ENCODE measurements at places on chromosomes 6 and 20. TPM values are rescaled to one million over a fixed set of nuclear protein-coding genes. Genes with fewer than 3 reads are reported as not detected.

- H3K27ac ChIP-seq, result no peak overlapping the region
- no peak overlapping the region for H3K4me3 ChIP-seq
- no peaks in the 10 kb centered on the region for H3K27me3 ChIP-seq
- H3K4me1 ChIP-seq, result peaks cover 5% of the 10 kb centered on the region
Measured at GRCh38 chr20:35191419-35192117, 19.7 kb downstream of the PROCR start.

Gene LRRC73
- total RNA-seq, result 0.08 TPM

Gene SNRPB
- total RNA-seq, result 784 TPM

GRCh38 chr6:159826968-159827647, 27.0 kb downstream of the PNLDC1 start:
- H3K27ac ChIP-seq, result no peak overlapping the region
- H3K4me3 ChIP-seq, result no peak overlapping the region
- DNase-seq, result no peak
- no peaks in the 10 kb centered on the region for H3K27me3 ChIP-seq
- peaks cover 18% of the 10 kb centered on the region for H3K4me1 ChIP-seq

DNA sequence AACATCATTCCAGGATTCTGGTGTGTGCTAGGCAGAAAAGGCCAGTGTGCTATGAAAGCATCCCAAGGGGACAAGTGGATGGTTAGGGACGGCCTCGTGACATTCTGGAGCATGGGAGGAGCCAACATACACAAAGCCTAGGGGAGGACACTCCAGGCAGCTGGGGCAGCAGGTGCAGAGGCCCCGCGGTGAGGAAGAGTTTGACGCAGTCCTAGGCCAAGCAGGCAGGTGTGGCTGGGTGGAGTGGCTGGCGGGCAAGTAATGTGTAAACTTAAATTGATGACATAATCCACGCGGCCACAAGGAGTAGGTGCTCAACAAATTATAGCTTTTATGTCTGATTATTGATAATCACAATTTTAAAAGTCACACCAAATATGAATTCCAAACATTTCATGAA, 93.6 kb downstream of the TMEM242 start:
- peaks cover 5% of the 10 kb centered on the region for H3K27me3 ChIP-seq
- no peaks in the 10 kb centered on the region for H3K36me3 ChIP-seq
- H3K27ac ChIP-seq, result no peak overlapping the region
- 0 out of 2 replicates have a peak, but pooled peaks cover 3% of the 10 kb centered on the region for H3K4me1 ChIP-seq
- no peak overlapping the region for H3K4me3 ChIP-seq

Gene MMP24
- 24.5 TPM for total RNA-seq

Gene AVP
- total RNA-seq, result not detected

DNA sequence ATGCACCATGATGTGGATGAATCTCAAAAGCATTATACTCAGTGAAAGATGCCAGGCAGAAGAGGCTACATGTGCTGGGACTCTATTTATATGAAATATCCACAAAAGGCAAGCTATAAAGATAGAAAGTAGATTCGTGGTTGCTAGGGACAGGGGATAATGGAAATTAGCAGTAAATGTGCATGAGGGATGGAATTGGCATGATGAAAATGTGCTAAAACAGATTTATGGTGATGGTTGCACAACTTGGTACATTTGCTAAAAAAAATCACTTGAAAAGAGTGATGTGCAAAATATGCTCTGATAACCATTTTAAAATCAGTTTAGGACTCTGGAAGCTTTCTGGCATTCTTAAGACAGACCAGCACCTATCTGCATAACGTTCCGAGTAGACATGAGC, 61.6 kb downstream of the ALDH8A1 start:
- DNase-seq, result no peak
- H3K4me1 ChIP-seq, result no peaks in the 10 kb centered on the region
- no peak overlapping the region for H3K4me3 ChIP-seq
- no peaks in the 10 kb centered on the region for H3K36me3 ChIP-seq
- H3K27me3 ChIP-seq, result no peaks in the 10 kb centered on the region
- H3K27ac ChIP-seq, result no peak overlapping the region

- DNase-seq, result no peak
- no peaks in the 10 kb centered on the region for H3K4me1 ChIP-seq
- no peaks in the 10 kb centered on the region for H3K27me3 ChIP-seq
- no peaks in the 10 kb centered on the region for H3K36me3 ChIP-seq
- H3K27ac ChIP-seq, result no peak overlapping the region
- H3K4me3 ChIP-seq, result no peak overlapping the region
Measured at GRCh38 chr6:168411793-168412192, 29.2 kb upstream of the SMOC2 start.

Gene HDGFL1
- not detected for total RNA-seq

DNA sequence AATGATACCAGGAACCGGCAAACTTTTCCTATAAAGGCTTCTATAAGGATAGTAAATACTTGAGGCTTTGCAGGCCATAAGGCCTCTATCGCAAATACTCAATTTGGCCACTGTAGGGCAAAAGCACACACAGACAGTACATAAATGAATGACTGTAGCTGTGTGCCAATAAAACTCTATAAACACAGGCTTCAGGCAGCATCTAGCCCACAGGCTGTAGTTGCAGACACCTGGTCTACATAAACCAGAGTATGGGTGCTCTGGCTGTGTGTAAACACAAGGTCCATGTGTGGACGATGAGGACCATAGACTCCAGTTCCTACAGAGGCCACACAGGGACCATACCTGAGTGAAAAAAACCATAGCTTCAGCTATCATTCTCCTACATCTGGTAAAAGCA, 52.2 kb downstream of the ZMYND8 start:
- H3K27me3 ChIP-seq, result no peaks in the 10 kb centered on the region
- no peak overlapping the region for H3K4me3 ChIP-seq
- DNase-seq, result no peak
- H3K4me1 ChIP-seq, result peaks cover 28% of the 10 kb centered on the region
- H3K36me3 ChIP-seq, result peaks cover 27% of the 10 kb centered on the region
